Calu3 (cell line): ENCODE measurements at places on chromosomes 7 and 10. TPM values are rescaled to one million over a fixed set of nuclear protein-coding genes. Genes with fewer than 3 reads are reported as not detected.

- DNase-seq: no peak
These were observed 181.1 kb downstream of the HERPUD2 start for GRCh38 chr7:35513828-35514227.

CPA2 gene
- total RNA-seq: not detected in 2 replicates

DGKI gene
- not detected in 2 replicates for total RNA-seq

DNA sequence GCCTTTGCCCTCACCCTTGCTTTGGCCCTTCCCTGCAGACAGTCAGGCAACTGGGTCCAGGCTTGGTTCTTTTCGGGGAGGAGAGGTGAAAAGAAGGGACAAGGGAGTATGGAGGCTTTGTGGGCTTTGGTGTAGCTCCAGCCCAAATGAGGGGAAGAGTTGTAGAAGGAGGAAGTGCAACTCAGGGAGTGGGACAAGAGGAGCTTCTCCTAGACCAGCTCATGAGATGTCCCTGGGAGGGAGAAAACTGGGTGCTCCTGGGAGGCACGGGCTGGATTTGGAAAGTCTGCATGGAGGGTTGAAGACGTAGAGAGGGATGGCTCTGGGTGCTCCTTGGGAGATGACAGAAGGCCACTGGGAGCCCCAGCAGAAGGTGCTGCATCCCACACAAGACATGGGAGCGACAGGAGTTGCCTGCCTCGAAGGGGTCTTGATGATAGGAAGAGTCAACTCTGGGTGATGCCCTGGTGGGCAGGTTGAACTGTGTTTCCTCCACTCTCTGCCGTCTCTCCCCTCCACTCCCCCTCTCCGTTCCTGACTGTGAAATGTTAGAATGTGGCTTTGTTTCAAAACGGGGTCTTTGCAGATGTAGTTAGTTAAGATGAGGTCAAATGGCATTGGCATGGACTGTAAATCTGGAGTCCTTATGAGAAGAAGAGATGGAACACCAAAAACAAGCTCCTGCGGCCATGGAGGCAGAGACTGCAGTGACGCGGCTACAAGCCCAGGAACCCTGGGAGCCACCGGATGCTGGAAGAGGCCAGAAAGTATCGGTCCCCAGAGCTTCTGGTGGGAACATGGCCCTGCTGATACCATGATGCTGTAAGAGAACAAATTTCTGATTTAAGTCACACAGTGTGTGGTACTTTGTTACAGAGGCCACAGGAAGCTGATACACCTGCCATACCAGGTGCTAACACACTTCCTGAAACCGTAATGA, 298.5 kb downstream of the GLRX3 start:
- no peak for DNase-seq

DNA sequence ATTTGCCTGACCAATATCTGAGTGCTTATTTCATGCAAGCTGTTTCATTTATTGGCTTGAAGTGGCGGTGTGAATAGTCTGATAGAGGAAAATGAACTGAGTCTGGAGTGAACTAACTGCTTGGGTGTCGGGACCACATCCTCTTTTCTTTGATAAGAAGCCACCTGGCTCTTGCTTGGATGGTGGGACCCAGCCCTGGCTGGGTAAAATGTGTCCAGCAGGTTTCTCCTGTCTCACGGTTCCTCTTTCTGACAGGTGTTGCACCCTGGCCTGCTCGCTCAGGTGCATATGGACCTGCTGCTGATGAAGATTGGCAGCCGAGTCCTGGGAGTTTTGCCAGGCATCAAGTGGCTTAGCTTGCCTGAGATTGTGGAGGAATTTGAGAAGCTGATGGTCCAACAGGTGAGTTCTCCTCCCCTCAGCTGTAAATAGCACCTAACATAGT, 1.6 kb downstream of the ADCK2 start:
- no peak for DNase-seq

DNA sequence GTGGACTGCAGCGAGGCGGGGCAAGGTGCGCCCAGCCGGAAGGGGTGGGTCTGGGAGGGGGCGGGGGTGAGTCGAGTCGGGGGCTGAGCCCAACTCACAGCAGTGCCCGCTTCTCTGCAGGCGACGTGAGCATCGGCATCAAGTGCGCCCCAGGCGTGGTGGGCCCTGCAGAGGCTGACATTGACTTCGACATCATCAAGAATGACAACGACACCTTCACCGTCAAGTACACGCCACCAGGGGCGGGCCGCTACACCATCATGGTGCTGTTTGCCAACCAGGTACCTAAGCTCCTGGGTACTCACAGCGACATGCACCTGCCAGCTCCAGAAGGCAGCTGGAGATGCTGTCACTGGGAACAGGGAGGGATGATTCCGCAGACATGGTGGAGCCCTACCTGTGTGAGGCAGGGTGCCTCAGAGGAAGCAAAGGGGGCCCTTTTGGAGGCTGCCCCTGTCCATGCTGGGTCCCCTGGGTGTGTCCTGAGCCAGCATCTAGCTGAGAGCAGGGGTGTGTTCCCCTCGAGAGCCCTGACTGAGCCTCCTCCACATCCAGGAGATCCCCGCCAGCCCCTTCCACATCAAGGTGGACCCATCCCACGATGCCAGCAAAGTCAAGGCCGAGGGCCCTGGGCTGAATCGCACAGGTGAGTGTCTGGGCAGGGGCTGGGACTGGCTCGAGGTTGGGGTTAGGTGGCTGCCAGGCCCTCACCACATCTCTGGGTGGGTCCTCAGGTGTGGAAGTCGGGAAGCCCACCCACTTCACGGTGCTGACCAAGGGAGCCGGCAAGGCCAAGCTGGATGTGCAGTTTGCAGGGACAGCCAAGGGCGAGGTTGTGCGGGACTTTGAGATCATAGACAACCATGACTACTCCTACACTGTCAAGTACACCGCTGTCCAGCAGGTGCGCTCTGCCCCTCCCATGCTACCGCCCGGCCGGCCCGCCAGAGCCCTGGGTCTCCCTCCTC, 12.8 kb downstream of the FLNC start:
- DNase-seq: no peak

- no peak for DNase-seq
These were observed 25.5 kb downstream of the KLHDC10 start for GRCh38 chr7:130095812-130096211.

- no peak for DNase-seq
These were observed 71.8 kb downstream of the AFAP1L2 start for GRCh38 chr10:114332301-114333192.

- DNase-seq: no peak
These were observed 129.5 kb upstream of the PCGF5 start for GRCh38 chr10:91090761-91091529.

GRCh38 chr7:3739983-3740382, 438.9 kb downstream of the SDK1 start:
- DNase-seq: no peak

DNA sequence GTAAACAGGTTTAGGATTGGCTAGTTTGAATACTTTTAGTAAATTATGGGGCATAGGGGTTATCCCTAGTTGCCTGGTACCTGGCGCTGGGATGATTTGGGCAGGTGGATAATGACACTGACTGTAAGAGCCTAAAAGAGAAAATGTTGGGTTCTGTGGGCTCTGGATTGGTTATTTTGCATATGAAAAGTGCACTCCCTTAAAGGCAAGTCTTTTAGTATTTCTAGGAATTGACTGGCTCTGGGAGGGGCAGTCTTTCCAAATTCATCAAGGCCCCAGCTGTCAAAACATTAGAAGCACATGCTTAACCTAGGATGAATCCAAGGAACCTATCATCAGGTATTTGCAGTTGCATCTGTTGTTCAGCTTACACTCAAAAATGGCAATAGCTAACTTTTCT, 454.6 kb upstream of the SORCS1 start:
- no peak for DNase-seq

- DNase-seq: no peak
These were observed 128.2 kb downstream of the FGFR2 start for GRCh38 chr10:121469797-121470606.

- DNase-seq: no peak
These were observed 115.1 kb downstream of the GNAI1 start for GRCh38 chr7:80249619-80250295.

- DNase-seq: no peak
These were observed 501.5 kb downstream of the LRMDA start for GRCh38 chr10:75932921-75933320.

DNA sequence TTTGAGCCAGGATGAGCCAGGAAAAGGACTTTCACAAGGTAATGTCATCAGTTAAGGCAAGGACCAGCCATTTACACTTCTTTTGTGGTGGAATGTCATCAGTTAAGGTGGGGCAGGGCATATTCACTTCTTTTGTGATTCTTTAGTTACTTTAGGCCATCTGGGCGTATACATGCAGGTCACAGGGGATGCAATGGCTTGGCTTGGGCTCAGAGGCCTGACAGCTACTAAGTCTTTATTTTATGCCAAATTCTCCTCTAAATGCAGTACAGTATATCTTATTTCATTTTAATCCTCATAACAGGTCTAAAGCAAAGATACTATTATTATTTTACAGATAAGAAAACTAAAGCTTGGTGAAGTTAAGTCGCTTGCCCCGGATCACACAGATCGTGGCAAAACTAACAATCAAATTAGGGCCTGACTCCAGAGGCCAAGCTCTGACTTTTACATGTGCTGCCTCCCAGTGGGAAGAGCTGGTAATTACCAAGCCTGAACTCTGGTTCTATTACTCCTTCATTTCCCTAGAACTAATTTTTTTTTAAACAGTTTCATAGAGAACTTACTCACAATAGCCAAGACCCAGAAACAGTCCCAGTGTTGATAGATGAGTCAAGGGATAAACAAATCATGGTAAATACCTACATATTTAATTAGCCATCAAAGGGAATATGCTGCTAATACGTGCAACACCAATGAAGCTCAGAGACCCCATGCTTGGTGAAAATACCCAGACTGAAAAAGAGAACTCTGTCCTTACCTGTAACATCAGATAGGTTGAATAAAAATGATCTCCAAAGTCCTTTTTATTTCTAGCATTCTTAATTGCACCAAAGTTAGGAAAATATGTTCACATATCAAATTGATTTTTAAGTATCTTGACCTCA, 35.4 kb downstream of the C7orf25 start:
- peak; percentile 83 for DNase-seq

DNA sequence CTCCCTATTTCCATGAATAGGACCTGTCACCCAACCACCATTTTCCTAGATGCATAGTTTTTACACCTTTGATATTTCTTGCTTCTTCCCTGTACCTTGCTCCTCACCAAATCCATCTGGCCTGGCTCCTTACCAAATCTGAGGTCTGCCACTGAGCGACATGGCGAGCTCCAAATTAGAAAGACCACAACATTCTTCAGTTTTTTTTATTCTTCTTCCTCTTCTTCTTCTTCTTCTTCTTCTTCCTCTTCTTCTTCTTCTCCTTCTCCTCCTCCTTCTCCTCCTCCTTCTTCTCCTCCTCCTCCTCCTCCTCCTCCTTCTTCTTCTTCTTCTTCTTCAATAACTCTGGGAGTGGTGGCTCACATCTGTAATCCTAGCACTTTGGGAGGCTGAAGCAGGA, 7.1 kb downstream of the CPED1 start:
- DNase-seq: no peak

PON1 gene
- total RNA-seq: 0.71 TPM in 1 of 2 replicates, not detected in the other

DNA sequence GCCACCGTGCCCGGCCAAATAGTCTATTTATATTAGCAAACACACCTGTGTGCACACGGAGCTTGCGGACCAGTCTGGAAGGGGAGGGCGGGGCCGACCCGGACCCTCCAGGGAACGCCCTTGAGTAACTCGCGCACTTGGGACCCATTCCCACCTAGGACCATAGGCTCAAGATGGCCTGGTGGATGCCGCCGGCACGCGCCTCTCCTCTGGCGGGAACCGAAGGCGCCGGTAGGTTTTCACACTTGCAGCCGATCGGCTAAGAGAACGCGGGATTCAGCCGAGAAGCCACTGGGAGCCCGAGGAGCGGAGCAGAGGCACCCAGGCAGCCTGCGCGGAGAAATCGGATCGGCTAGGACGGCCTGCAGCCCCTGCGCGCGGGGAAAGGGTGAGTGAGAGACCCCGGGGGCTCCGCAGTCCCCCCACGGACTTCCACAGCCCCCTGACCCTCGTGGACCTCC, 18.9 kb downstream of the IFT22 start:
- DNase-seq: no peak

- no peak for DNase-seq
These were observed 236.7 kb upstream of the KLF14 start for GRCh38 chr7:130970696-130971095.

PRSS2 gene
- total RNA-seq: 0.64 TPM in 1 of 2 replicates, not detected in the other

- no peak for DNase-seq
These were observed 116.8 kb downstream of the PDE1C start for GRCh38 chr7:31953432-31953831.

DNA sequence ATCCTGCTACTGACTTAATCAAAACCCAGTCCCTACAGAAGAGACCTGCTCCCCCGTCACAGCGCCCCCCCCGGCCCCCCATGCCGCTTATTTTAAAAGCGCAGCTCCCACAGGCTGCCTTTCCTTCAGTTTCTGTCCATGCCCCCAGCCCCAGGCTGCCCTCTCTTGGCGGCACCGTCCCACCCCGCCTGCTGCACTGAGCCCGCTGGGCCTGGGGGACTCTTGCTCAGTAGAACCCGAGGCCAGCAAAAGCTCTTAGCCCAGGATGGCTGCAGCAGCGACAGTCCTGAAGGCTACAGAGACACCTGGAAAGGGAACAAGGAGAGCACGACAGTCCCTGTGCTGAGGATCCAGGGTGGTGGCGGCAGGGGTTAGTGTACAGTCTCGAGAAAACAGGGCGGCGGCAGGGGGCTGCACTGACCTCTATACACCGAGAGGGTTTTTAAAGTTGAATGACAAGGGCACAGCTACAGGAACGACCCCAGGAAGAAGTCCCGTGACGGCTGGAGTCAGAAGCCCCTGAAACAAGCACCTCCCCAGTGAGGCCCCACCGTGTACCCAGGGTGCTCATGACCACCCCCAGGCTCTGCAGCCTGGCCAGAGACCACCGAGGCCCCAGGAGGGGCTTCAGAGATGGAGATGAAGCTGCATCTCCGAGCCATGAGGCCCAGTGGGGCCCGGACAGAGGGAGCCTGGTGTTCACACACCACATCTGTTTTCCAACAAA, 54.4 kb downstream of the ZRANB1 start:
- DNase-seq: no peak

DNA sequence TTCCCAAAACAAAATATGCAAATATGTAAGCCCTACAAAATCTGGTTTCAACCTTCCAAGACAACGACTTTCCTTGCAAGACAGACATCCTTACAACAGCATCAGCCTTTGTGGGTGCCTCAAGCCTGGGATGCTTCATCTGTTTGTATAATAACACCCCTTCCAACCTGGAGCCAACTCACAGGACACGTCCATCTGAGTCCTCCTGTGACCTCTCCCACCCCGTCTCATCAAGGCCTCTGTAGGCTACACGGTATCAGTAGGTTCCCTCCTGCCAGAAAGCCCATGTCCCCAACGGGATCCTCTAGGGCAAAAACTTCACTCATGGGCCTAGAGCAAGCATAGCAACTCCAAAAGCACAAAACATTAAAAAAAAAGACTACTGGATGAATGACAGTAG, 173.2 kb downstream of the TNS3 start:
- no peak for DNase-seq

PRLHR gene
- not detected in 2 replicates for total RNA-seq

SOSTDC1 gene
- total RNA-seq: 13.9 and 22.1 TPM in 2 replicates
